ENCODE measurements at places on chromosomes 4 and X.

- DNase-seq = no peak
These were observed 534.2 kb downstream of the RAB28 start for GRCh38 chr4:12949719-12950490.

DNA sequence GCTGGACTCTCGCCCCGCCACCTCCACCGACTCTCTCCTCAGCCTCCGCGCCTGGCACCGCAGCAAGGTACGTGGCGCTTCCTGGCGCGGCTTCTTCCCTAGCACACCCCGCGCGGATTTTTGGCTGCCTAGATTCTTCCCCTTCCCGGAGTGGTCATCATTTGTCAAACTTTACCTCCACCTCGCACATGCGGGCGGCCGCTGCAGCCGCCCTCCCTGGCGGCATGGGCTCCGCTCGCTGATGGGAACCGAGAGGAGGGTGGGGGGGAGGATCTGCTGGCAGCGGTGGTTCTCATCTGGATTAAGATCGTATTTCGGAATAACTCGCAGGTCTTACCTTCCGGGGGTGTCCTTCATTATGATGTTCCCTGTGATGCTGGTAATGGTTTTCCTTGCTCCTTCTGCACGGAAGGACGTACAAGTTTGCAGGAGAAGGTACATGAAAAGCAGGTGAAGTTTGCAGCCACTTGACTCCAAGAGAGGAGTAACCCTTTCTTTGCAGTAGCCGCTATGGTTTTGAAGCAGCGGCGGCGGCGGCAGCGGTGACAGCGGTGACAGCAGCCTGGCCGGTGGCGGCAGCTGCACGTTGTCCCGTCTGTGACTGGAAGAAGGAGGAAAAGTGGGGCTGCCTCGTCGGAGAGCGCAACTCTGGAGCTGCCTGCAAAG is 2183.9 kb upstream of the TENM3 start:
- no peak for DNase-seq

GRCh38 chrX:10579112-10580011 is 41.0 kb downstream of the MID1 start:
- DNase-seq = peak; percentile 30

DNA sequence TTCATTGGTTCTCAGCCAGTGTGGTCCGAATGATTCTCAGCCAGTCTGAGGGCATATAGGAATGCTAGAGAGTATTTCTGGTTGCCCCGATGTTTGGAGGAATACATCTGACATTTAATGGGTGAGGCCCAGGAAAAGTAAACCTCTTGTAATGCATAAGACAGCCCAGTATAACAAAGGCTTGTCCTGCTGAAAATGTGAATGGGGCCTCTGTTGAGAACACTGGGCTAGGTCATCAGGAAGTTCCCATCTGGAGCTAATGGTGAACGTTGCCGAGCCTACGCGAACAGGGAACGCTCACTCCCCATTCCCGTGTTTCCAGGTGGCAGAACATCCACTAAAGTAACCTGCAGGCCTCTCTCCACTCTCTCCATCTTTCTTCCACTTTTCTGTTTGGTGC is 132.0 kb upstream of the CLNK start:
- DNase-seq = no peak

- DNase-seq = no peak
These were observed 95.8 kb downstream of the MID1 start for GRCh38 chrX:10524578-10524977.

- DNase-seq = peak; percentile 41
These were observed 416.3 kb downstream of the PCDH10 start for GRCh38 chr4:133565379-133565778.

GRCh38 chr4:122576261-122577188 is 44.3 kb downstream of the IL21 start:
- DNase-seq = no peak

GRCh38 chr4:87973283-87974169 is 2.0 kb upstream of the SPP1 start:
- peak; percentile 76 for DNase-seq

DNA sequence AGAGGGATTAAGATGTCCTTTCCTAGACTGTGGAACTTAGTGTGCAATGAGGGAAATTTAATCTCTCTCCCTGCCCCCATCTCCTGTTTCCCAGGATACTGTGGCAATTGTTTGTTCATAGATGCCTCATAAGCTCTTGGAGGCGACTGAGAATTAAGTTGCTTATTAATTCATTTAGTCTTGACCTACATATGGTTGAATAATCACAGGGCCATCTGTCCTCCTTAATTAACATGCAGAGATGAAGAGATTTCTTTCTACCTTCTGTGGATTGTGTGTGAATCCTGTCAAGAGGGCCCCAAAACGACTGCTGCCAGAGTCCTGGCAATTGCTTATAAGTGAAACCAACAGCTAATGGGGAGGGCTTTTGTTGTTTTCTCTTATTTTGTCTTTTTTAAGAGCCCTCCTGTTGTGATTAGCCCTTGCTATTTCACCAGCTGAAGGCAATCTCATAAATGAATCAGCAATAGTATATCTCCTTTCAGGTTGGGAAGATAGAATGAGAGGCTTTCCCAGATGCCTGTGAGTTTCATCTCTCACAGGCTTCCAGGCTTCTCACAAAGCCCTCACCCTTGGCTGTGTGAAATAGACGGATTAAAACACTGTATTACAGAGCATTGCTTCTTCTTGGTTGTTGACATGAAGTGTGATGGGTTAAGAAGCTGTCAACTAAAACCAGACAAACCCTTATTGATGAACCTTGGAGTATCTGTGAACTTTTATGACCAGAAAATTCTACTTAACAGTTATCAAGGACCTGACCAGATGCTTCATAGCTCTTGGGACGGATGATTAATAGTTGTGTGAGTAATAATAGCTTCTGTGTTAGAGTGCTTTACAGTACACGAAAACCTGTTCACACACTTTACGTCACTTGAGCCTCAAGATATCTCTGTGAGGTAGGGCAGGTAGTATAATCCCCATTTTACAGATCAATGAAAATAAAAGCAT is 58.5 kb downstream of the PGRMC2 start:
- DNase-seq = no peak

GRCh38 chr4:184448141-184448540 is 26.2 kb downstream of the IRF2 start:
- DNase-seq = no peak

- DNase-seq = no peak
These were observed 2158.6 kb upstream of the TENM3 start for GRCh38 chr4:180084561-180084960.

DNA sequence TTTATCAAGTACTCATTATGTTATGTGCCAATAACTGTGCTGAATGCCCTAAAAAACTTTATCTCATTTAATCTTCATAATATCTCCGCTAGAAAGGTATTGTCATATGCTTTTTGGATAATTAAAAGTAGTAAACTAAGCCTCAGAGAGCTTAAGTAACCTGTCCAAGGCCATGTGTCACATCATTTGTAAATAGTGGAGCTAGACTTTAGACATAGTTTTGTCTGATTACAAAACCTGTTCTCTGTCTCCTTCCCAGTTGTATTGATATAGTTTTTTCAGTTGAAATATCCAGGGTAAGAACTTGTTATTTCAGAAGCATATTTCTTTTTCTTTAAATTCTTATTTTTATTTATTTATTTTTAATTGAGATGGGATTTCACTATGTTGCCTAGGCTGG is 66.7 kb downstream of the TENM3 start:
- no peak for DNase-seq

DNA sequence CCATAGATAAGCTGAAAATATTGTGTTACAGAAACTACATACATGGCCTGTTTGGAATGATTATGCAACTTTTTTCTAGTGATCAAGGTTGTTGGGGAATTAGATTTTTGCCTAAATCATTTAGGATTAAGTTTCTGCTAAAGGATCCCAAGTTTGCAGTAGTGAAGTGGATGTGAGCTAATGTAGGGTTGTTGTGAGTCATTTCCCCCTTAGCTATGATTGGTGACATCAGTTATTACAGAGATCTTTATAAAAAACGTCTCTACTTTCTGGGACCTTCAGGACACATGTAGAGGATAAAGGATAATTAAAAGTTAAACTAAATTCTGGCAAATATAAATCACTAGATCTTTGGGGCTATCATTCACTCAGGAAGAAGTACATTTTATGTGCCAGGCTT is 133.3 kb downstream of the GATB start:
- DNase-seq = no peak

DNA sequence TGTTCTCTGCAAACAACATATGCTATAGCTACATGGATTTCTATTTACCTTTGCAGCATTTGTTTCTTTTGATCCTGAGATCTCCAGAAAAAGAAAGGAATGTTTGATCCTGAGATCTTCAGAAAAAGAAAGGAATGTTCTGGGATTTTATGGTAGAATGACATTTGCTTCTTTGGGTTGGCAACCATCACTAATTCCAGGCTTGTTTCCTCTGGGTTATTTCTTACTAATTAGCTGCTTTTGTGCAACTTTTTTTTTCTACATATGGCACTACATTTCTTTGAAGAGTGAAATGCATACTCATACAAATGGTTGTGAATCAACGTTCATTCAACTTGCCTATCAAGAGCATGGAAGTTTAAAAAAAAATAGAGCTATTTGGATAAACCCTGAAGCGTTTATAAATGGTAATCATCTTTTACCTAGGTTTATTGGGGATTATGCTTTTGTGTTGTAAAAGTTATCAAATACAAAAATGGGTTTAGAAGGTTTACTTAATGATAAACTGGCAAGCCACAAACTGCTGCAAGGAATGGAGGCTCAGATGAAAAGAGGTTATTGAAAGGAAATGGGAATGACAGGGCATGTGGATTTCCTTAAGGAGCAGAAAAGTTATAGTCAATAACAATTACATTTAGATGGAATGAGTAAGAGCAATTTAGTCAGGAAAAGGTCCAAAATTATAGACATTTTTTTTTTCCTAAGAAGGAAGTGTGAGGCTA is 95.6 kb upstream of the PCDH18 start:
- no peak for DNase-seq

GRCh38 chr4:76654791-76655190 is 219.8 kb downstream of the SHROOM3 start:
- DNase-seq = no peak

- no peak for DNase-seq
These were observed 61.9 kb downstream of the ADAMTS3 start for GRCh38 chr4:72507167-72507566.

- peak; percentile 49 for DNase-seq
These were observed 594.1 kb downstream of the GLUD2 start for GRCh38 chrX:121641560-121641959.

GRCh38 chr4:174281182-174281737 is 2.2 kb downstream of the FBXO8 start:
- DNase-seq = no peak

DNA sequence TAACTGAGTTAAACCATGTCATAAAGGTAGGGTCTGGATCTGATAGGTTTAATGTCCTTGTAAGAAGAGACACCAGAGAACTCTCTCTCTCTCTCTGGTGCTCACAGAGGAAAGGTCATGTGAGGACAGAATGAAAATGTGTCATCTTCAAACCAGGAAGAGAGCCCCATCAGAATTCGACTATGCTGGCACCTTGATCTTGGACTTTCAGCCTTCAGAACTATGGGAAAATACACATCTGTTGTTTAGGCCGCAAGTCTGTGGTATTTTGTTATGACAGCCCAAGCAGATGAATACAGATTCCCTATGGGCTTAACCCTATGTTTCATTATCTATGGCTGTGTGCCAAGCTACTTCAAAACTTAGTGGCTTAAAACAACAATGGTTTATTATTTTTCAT is 105.5 kb upstream of the DDIT4L start:
- DNase-seq = no peak

DNA sequence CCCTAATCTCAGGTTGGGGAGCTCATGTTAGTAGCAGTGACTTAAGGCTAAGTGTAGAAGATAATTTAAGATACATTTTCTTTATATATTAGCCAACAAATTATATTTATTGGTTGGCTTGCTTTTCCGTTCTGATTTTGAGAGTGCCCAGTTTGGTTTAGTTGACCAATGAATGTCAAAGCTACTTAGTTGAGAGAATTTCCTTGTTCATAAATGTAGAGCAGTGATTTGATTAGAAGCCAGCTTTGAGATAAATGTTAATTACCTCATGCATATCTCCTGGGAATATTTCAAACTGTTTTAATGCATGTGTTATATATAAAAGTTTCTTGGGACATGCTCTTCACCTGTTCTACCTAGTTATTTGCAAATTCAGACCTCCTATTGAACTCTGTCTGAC is 44.3 kb downstream of the SPATA18 start:
- DNase-seq = no peak

GRCh38 chr4:165402375-165402774 is 23.6 kb downstream of the CPE start:
- DNase-seq = no peak

DNA sequence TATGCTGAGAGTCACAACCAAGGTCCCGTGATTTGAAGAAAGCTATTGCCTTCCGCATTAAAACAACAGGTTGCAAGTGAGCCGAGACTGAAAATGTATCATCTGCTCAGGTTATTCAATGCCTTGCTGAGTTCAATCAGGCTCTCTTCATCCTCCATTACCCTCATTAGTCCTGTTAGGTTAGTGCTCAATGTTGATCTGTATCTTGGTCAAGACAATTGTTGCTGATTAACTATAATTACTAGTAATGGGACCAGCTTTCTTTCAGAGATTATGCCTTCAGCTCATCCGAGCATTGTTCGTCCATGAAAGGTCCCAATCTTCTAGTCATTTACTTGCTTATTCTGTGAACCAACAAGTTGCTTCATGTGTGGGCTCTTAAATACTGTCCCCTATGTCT is 534.6 kb upstream of the FAM241A start:
- no peak for DNase-seq

GRCh38 chr4:58275856-58276255 is 1165.7 kb upstream of the IGFBP7 start:
- DNase-seq = no peak

DNA sequence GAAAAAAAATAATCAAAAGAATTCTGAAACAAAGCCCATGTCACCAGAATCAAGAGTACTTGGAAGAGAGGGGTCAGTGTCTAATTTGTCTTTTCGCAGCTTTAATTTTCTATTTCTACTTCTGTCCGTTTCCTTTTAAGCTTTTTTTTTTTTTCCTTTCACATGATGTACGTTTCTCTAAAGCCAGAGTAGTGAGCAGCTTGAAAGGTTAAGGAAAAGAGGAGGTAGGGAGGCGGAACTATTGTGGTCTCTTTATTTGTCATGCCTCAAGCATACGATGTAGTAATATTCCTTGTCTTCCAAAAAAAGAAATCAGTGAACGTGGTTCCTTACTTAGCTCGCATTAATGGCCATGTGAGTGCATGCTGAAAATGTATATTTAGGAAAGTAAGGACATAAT is 311.5 kb downstream of the TENM3 start:
- no peak for DNase-seq

DNA sequence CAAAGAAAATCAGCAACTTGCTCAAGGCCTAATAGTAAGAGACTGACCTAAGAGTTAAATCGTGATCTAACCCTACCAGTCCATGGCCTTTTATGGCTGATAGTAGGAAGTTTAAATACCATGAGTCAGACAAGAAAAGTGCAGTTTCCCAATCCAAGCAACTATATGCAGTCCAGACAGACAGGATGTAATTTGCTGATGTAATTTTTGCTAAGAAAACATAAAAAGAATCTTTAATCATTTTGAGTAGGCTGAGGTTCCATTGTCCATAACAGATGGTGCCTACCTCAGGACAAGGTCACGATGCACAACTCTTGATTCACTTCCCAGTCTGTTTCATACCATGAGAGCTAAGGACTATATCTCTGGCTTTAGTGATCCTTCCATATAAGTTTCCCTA is 317.5 kb upstream of the GRIA3 start:
- peak; percentile 75 for DNase-seq

GRCh38 chr4:83043801-83044407 is 8.9 kb downstream of the COPS4 start:
- no peak for DNase-seq
